Activated T-cell treated with anti-CD3 and anti-CD28 coated beads, Interleukin-2, amount 50 U/mL, for 72 hours (primary cell): ENCODE measurements at places on chromosomes 4 and X. TPM values are rescaled to one million over a fixed set of nuclear protein-coding genes. Genes with fewer than 3 reads are reported as not detected.
A peak's percentile ranks its signal among the peaks of the same experiment; 100 is the strongest.

DNA sequence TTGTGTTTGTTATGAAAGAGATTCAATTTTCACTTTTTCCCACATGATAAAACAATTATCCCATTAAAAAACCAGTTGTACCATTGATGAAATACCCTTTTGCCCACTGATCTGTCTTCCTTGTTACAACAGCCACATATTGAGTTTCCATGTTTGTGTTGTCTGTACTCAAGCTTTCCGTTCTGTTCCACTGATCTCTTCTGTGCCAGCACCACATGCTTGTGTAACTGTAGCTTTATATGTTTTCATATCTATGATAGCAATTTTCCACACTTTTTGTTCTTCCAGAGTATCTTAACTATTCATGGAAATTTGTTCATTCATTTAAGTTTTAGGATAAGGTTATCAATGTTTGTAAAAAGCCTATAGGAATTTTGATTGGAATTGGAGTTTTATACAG is 24.3 kb upstream of the RELL1 start:
- peak overlapping the region; percentile 1 for H3K27ac ChIP-seq
- H3K27me3 ChIP-seq, result peaks cover 22% of the 10 kb centered on the region
- no peak overlapping the region for H3K4me3 ChIP-seq
- DNase-seq, result no peak
- H3K4me1 ChIP-seq, result peaks cover under 1% of the 10 kb centered on the region
- no peaks in the 10 kb centered on the region for H3K36me3 ChIP-seq

GRCh38 chr4:76694056-76694455 is 203.9 kb downstream of the SOWAHB start:
- no peak overlapping the region for H3K27ac ChIP-seq
- H3K36me3 ChIP-seq, result no peaks in the 10 kb centered on the region
- no peak for DNase-seq
- H3K27me3 ChIP-seq, result peaks cover 47% of the 10 kb centered on the region
- peaks cover 19% of the 10 kb centered on the region for H3K4me1 ChIP-seq
- no peak overlapping the region for H3K4me3 ChIP-seq

DNA sequence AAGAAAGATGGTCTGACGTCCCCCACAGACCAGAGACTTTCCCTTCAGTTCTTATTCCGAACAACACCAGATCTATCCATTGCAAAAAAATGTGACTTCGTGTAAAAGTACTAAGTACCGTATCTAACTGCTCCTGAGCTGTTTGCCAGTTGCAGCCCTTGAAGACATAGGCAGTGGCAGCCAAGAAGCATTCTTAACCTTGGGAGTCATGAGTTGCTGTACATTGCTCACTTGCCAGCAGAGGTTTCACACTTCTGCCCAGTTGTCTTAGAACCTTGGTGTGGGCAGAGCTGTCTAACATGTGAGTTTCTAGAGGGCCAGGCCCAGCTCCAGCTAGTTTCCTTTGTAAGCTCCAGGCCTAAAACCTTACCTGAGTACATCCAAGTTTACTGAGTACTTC is 10.5 kb upstream of the CHRDL1 start:
- no peak overlapping the region for H3K27ac ChIP-seq
- DNase-seq, result no peak
- no peaks in the 10 kb centered on the region for H3K36me3 ChIP-seq
- H3K4me3 ChIP-seq, result no peak overlapping the region
- H3K27me3 ChIP-seq, result peaks cover 21% of the 10 kb centered on the region

DNA sequence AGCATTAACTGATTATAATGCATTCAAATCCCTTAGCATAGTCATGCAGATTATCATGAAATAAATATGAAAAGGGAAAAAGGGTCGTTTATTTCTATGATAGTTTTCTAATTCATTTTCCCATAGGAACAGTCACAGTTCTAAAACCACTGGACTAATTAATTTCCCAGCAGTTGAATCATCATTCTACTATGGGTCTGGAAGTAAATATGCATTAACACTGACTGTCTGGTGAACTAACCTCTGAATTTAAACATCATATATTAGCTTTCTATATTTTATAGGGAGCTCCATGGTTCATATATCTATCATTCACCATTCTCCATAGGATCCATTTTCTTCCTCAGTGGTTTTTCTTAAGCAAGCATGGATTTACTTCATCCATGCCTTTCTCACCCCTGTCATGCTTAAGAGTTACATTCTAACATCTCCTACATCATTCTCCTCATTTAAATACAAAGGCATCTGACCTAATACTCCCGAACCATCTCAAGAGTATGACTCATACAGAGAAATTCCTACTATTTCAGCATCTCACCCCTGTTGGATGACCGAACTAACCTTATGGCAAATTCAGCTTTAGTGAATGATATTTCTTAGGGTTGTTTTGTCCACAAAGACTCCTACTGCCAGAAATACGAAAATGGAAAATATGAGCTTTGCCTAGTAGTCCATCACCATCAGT is 198.7 kb upstream of the ADAMTS3 start:
- H3K4me3 ChIP-seq, result no peak overlapping the region
- no peak overlapping the region for H3K27ac ChIP-seq
- no peaks in the 10 kb centered on the region for H3K36me3 ChIP-seq
- DNase-seq, result no peak
- H3K27me3 ChIP-seq, result no peaks in the 10 kb centered on the region

DNA sequence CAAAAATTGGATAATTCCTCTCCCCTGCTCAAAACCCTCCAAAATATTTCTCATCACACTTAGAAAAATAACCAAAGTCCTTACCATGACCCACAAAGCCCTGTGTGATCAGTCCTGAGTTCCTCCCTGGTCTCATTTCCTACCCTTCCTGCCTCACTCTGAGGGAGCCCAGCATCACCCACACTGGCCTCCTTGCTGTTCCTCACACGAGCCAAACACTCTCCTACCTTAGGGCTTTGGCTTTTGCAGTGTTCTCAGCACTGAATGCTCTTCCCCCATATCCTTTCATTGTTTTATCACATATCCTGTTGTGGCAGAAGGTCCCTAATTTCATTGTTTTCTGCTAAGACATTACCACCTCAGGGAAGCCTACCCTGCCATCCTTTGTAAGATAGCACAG is 12.2 kb downstream of the MGAT4D start:
- H3K4me3 ChIP-seq, result no peak overlapping the region
- peaks cover 5% of the 10 kb centered on the region for H3K36me3 ChIP-seq
- H3K27me3 ChIP-seq, result no peaks in the 10 kb centered on the region
- H3K4me1 ChIP-seq, result no peaks in the 10 kb centered on the region
- no peak for DNase-seq

DNA sequence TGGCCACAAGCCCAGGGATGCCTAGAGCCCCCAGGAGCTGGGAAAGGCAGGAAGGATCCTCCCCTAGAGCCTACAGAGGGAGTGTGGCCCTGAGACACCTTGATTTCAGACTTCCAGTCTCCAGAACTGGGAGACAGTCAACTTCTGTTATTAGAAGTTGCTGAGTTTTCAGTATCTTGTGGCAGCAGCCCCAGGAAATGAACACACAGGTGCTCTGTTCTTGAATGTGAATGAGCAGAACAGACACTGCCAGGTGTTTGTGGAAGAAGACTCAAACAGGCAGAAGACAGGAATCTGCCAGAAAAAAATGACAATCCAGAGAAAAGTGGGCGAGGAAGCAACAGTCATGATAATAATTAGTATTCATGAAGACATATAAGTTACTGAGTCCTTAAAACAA is 64.5 kb upstream of the STS start:
- peaks cover 27% of the 10 kb centered on the region for H3K27me3 ChIP-seq
- H3K4me3 ChIP-seq, result peak overlapping the region; percentile 80
- DNase-seq, result no peak
- H3K4me1 ChIP-seq, result peaks cover 50% of the 10 kb centered on the region

BTC gene
- total RNA-seq, result not detected

ASMT gene
- 0.70 TPM for total RNA-seq

GRCh38 chr4:175787546-175787945 is 24.5 kb downstream of the GPM6A start:
- H3K36me3 ChIP-seq, result no peaks in the 10 kb centered on the region
- no peaks in the 10 kb centered on the region for H3K4me1 ChIP-seq
- no peak overlapping the region for H3K4me3 ChIP-seq
- no peak for DNase-seq
- no peaks in the 10 kb centered on the region for H3K27me3 ChIP-seq

DNA sequence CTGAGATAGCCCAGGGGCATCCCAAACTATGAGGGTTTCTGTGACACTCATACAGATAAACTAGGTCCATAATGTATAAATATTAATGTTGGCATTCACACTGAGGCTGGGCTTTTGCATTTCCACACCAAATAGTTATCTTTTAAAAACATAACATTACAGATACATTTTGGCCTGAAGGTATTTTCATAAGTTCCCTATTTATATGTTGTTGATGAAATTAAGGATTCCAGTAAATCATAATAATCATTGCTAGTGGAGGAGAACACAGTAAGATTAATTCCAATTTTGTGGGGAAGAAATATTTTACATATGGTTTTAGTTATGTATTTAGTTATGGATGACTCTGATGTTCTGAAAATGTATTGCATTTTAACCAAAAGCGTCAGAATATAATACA is 479.6 kb downstream of the CCSER1 start:
- no peak overlapping the region for H3K4me3 ChIP-seq
- DNase-seq, result no peak
- no peaks in the 10 kb centered on the region for H3K4me1 ChIP-seq
- H3K27me3 ChIP-seq, result no peaks in the 10 kb centered on the region

- peaks cover 21% of the 10 kb centered on the region for H3K4me1 ChIP-seq
- no peak overlapping the region for H3K4me3 ChIP-seq
- no peaks in the 10 kb centered on the region for H3K27me3 ChIP-seq
- peaks cover 6% of the 10 kb centered on the region for H3K36me3 ChIP-seq
- no peak overlapping the region for H3K27ac ChIP-seq
- DNase-seq, result no peak
These were observed 68.8 kb downstream of the ARFIP1 start for GRCh38 chr4:152848508-152848907.
